Cardiac fibroblast (primary cell): ENCODE measurements at places on chromosomes 4 and X.

DNA sequence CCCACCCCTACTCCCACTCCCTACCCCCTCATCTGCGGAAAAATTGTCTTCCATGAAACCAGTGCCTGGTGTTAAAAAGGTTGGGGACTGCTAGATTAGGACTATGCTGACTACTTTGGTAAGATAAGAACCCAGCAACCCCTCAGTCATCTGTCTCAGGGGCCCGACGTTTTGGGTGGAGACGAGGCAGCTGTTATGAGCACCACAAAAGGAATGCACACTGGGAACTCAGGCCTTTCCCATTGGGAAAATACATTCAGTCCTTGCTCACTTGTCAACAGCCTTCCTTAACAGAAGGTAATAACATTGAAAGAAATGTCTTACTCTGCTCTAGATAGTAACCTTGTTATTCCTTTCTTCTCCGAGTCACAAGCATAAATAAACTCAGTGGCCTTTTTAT is 310.8 kb downstream of the AFF2 start:
- DNase-seq = peak; percentile 36

GRCh38 chr4:166827167-166827566 is 407.1 kb downstream of the SPOCK3 start:
- no peak for DNase-seq

GRCh38 chr4:71980976-71981375 is 50.8 kb upstream of the NPFFR2 start:
- DNase-seq = no peak

DNA sequence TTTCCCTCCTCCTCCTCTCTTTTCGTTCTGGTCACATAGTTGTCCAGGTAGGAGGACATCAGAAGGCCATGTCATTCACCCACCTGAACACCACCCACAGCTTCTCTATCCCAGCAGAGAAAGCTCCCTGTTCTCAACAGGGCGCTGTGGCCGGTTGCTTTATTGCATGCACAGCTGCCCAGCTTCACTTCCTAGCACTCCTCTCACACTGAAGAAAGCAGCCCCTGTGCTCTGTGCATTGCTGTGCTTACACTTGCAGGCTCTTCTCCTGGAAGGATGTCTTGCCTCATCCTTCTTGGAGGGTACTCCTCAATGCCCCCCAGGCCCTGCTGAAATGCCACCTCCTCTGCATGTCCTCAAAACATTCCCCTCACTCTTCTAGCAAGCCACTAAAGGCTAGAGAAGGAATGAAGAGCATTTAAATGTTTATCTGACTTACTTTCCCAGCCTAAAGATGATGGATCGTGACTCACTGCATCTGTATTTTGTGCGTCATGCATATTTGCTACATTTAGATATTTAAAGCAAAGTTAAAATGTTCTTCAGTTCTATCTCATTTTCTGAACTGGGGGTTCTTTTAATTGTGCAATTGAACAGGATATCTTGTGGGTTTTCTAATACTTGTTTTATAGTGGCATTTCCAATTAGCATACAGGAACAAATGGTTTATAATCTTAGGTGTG is 186.4 kb upstream of the PUDP start:
- peak; percentile 80 for DNase-seq

DNA sequence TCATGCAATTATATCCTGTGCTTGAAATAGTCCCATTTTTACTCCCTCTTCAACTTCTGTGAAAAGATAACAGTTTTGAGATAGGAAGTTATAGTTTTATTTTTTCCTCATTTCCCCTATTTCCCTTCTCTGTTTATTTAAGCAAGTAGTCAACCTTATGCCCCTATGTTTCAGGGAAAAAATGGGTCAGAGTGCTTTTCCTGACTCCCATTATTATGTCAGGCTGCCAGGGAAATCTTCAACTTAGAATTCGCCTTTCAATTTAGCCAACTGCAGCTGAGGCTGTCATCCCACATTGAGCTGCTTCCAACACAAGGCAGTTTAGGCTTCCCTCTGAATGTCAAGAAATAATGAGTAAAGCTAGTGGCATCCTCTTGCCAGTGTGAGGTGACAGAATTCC is 42.3 kb downstream of the NXT2 start:
- peak; percentile 51 for DNase-seq

- DNase-seq = no peak
Measured at GRCh38 chr4:147616849-147617172, 386 bp upstream of the TMEM184C start.

DNA sequence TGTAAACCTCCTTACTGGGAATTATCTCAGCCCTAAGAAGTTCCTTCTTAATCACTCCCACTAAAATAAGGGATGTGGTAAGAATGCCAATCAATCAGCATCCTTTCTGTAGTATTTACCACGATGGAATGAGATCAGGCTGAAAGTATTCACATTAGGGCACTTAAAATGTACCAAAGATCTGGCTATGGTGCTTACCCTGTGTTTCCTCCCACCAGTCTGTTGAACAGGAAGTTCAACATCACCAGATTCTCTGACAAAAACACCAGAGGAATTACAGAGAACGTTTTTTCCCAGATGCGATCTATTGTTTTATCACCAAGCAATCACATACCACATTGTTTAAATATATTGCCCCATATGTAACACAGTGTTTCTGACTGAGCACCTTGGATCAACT is 2.1 kb upstream of the CLCN3 start:
- DNase-seq = no peak

- DNase-seq = peak; percentile 44
Measured at GRCh38 chrX:623599-624315, 6.8 kb upstream of the SHOX start.

GRCh38 chrX:68183612-68184214 is 249.6 kb downstream of the OPHN1 start:
- peak; percentile 51 for DNase-seq

DNA sequence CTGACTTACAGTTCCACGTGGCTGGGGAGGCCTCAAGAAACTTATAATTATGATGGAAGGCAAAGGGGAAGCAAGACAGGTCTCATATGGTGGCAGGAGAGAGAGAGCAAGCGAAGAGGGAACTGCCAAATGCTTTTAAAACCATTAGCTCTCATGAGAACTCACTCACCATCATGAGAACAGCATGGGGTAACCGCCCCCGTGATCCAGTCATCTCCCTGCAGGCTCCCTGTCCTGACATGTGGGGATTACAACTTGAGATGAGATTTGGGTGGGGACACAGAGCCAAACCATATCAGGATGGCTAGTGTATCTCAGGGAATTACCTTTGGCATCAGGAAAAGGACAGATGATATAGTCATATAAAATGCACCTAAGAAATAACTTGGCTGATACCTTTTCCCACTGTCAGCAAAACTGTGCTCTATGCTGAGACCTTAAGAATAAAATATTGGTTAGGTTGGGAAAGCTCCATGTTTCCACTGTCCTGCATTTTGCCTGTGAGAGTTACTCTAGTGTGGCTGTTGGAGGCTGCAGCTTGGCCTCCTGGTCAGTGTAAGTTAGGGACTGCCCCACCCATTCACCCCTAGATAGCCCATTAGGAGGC is 110.3 kb downstream of the UCHL1 start:
- DNase-seq = no peak

DNA sequence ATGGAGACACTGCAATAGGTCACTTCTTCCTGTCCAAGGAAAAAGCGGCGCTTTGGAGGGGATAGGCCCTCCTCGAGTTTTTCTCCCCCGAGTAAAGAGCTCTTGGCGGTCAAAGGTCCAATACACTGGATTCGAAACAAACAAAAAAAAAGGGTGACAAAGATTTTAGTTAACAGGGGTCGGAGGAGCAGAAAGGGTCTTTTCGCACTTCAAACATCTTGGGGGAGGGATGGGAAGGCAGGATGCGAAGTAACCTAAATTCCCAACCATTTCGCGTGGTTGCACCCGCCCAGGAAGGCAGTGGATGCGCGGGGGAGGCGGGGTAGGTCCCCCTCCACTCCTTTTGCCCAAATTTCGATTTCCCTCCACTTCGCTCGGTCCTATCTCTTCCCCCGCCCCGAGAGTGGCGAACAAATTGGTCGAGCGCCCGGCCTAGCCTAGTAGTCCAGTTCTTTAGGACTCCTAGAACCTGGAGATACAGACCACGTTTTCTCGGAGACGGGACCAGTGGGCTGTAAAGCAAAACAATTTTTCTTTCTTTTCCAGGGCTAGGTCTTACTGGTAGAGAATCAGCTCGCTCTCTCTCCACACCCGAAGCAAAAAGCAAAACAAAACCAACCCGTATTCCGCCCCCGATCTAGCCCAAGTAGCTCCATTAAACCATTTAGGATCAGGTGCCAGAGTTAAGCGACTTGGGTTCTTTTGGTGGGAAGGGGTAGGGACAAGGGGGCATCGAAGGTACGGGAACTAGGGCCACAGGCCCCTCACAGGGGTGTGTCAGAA is 2.0 kb upstream of the STAG2 start:
- peak; percentile 55 for DNase-seq

- DNase-seq = no peak
Measured at GRCh38 chr4:122928930-122929329, 6.5 kb upstream of the NUDT6 start.

- no peak for DNase-seq
Measured at GRCh38 chrX:48468693-48469691, 1.1 kb downstream of the SLC38A5 start.

DNA sequence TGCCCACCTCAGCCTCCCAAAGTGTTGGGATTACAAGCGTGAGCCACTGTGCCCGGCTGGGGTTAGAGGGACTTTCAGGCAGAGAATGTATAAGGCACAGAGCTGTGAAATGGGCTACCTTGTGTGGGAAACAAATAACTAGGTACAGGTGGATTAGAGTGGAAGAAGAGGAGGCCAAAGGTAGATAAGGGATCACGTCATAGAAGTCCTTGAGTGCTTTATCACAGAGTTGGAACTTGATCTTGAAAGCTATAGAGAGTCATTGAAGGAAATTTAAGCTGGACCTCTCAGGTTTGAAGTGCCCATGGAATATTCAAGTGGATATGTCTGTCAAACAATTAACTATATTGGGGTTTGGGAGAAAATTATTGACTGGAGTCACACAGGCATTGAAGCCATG is 8.4 kb downstream of the N4BP2 start:
- no peak for DNase-seq

GRCh38 chr4:172599554-172599953 is 569.1 kb upstream of the GALNT7 start:
- no peak for DNase-seq

DNA sequence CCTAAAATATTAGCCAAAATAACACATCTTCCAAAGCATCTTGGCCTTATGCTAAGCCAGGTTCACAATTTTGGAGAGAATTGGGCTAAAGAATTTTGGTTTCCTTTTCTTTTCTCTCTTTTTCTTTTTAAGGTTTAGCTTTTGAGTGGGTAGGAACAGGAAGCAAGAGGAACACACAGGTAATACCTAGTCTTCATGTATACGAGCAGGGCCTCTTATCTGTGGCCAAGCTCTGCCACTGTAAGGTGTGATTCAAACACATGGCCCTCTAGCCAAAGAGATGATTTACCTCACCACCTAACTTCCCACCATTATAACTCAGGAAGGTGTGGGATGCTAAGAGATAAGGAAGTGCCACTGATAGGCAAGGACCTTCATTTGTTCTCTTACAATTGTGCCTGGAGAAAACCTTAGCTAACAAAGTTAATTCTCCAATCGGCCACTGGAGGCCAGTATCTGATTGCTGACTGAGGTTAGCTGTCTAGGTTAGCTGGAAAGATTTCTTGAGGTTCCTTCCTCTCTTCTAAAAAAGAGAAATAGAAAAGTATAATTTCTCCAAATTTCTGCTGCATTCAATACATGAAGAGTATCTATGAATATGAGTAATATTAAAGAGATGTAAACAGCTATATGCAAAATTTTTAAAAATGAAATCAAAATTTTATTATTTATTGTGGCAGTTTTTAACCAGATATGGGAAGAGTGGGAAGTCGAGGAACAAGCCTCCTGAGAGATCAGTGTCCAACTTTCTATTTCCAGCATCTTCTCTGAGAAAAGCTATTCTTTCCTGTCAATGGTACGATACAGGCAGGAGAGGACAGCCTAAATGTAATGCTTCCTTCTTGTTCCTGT is 30.1 kb upstream of the BBS7 start:
- peak; percentile 69 for DNase-seq

DNA sequence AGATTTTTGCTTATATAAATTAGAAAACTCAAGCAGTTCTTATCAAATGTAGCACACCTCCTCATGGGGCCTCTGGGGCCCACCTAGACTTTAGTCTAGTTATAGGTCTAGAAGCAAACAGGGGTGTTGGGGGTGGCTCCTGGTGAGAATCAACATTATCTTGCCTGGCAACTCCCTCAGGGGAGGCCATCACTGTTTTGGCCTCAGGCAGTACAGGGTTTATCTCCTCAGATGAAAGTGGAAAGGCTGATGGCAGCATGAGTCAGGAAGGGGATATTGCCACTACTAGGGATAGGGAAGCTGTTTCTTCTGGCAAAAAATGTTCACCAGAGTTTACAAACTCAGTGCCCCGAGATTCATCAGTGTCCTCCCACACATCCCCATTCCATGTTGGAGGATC is 232.4 kb upstream of the BMP3 start:
- no peak for DNase-seq

GRCh38 chr4:87103691-87104187 is 116.7 kb downstream of the KLHL8 start:
- DNase-seq = peak; percentile 87

- peak; percentile 73 for DNase-seq
Measured at GRCh38 chrX:130024127-130024526, 41.7 kb downstream of the BCORL1 start.

GRCh38 chrX:143615851-143616250 is 20.1 kb downstream of the SLITRK4 start:
- peak; percentile 32 for DNase-seq

DNA sequence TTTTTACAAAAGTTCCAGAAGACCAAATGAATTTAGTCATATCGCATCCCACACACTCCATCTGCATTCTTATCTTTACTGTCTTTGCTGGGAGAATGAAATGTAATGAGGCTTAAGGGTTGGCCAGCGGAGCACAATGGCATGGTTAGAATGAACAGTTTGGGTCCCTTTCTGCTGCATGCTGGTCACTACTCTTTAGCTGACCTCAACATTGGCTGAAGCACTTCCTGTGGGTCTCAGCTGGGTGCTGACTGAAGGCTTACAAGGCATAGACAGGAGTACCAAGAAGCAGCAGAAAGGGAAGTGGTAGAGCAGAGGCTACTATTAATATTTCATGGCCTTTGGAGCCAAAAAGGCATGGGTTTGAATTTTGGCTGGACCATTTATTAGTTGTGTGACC is 159.4 kb upstream of the GPC4 start:
- DNase-seq = no peak

DNA sequence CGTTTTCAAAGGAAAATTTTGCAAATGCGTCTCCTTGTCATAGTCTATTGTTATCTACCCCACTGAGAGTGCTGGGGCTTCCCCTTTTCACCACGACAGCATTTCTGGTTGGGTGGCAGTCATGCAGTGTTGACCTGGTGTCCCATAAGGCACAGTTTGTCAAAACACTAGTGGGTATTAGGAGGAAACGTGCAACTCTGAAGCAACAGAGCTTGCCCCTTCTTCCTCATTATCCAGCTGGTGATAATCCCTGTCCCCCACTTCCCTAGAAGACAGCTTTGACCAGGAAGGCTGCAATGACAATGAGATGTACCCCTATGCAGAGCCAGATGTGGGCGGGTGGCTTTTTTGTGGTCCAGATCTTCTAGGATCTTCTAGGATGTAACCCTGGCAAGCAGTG is 1.8 kb downstream of the TBC1D1 start:
- no peak for DNase-seq

GRCh38 chrX:1165535-1166196 is 46.8 kb downstream of the CRLF2 start:
- peak; percentile 0 for DNase-seq

- peak; percentile 43 for DNase-seq
Measured at GRCh38 chr4:24690436-24690835, 104.9 kb upstream of the SOD3 start.

GRCh38 chr4:110085131-110085530 is 113.3 kb downstream of the ELOVL6 start:
- peak; percentile 27 for DNase-seq

- DNase-seq = no peak
Measured at GRCh38 chrX:11611965-11612364, 53.8 kb downstream of the ARHGAP6 start.
